ENCODE measurements at places on chromosomes 4 and X.

- DNase-seq, result no peak
Observed at GRCh38 chr4:185395238-185395955, at the start of gene LRP2BP. Gene LRP2BP (minus strand): TSS chr4:185395924. CDS start chr4:185378186, 17,738 bp downstream.

DNA sequence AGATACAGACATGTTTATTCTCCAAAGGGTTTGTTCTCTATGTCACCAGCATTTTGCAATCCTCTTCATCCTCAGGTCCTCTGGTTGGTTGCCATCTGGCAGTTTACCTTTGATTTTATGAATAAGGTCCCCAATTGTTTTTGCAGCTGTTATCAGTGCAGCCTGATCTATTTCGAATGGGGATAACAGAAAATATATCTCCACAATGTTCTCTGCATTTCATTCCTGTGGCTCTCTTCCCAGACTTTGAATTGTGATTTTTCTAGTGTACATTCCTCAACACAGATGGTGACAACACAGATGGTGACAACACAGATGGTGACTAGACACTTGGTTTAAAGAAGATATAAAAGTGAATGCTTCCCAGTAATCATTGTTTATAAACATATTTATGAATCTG, 74.1 kb downstream of the FBXO8 start:
- DNase-seq, result no peak

GRCh38 chr4:138611017-138611416, 368.9 kb upstream of the SLC7A11 start:
- DNase-seq, result no peak

GRCh38 chr4:103024996-103025395, 5.5 kb upstream of the SLC9B1 start:
- no peak for DNase-seq
